ENCODE measurements at places on chromosomes 6 and 20. TPM values are rescaled to one million over a fixed set of nuclear protein-coding genes. Genes with fewer than 3 reads are reported as not detected.

GRCh38 chr6:107714104-107714503 is 110.0 kb downstream of the SCML4 start:
- DNase-seq = no peak

- no peak for DNase-seq
Observed at GRCh38 chr6:75084872-75085381, 120.9 kb downstream of the COL12A1 start.

- DNase-seq = no peak
Observed at GRCh38 chr6:38234141-38234540, 405.6 kb downstream of the BTBD9 start.

GRCh38 chr20:22338140-22338708 is 246.1 kb downstream of the FOXA2 start:
- DNase-seq = no peak

DNA sequence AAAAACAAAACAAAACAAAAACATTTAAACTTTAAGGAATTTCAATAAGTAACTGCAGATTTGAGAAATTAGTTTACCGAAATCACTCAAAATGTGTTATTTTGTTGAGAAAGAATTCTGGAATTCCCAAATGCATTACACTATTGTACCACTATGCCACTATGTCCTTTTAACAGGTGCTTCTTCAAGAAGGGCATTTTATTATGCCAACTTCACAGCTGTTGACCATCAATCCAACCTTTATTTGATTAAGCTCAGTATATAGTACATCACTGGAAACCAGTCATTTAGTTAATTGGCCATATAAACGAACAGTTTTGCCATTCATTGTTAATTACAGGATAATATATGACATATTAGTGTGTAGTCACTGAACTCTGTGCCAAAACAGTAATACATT is 221.7 kb downstream of the ARHGAP18 start:
- DNase-seq = no peak

The CHRNA4 gene
- 0.25 TPM for polyA plus RNA-seq

The PTPRT gene
- polyA plus RNA-seq = 1.9 TPM

The C6orf163 gene
- polyA plus RNA-seq = 2.0 TPM

The ZNF318 gene
- 15.0 TPM for polyA plus RNA-seq

The DDO gene
- 0.89 TPM for polyA plus RNA-seq

Data from hindlimb muscle (tissue), 1 donor.